NCI-H524 (cell line): ENCODE measurements at places on chromosomes 12 and 14.
A peak's percentile ranks its signal among the peaks of the same experiment; 100 is the strongest.

GRCh38 chr12:52915637-52916036 is 10.8 kb upstream of the KRT8 start:
- DNase-seq, result no peak

DNA sequence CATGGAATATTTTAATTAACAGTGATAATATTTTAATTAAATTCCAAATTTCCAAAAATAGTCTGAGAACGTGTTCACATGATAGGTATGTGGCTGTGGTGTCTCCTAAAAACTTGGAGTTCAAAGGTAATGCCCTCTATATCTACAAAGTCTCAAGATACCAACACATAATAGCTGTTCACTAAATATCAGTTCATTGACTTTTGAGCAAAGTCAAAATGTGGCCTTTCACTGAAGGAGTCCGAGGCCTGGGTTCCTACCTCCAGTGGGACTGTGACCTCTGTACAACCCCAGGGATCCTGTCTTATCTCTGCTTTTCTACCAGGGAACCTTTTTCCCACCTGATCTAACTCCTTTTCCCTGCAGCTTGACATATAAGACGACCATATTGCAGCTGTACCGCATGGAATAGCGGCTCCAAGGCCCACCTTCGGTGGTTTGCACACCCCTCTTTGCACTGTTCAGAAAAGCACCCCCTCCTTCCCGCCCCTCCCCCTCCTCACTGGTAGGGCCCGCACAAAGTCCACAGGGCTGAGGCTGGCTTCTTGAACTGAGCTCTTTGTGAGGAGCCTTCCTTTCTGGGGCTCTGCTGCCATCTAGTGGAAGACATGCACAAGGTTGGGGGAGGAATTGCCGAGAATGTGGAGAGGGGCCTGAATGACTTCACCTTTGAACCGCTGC is 3.1 kb downstream of the CCND2 start:
- DNase-seq, result peak; percentile 53

GRCh38 chr14:104735830-104736642 is 12.0 kb downstream of the ADSS1 start:
- DNase-seq, result no peak

DNA sequence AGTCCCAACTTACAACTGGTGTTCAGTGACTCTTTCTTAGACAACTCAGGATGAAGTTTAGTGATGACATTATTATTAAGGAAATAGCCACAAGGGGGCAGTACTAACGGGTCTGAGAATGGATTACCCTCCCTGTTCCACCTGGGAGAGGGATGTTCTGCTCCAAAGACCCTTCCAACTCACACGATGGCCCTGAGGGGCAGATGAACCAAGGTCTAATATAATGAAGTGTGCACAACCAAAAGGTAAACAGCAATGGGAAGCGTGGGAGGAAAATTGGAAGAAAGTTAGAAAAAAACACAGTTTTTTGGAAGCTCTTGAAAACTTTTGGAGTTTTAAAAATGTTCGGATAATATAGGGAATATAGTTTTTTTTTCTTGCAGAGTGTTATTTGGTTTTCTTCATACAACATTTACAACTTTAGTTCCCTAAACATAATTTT is 24.0 kb downstream of the FGF6 start:
- DNase-seq, result no peak

GRCh38 chr14:75689012-75689411 is 28.0 kb downstream of the TTLL5 start:
- no peak for DNase-seq

- peak; percentile 87 for DNase-seq
These were observed 1.5 kb upstream of the OTX2 start for GRCh38 chr14:56811593-56812363.

GRCh38 chr12:7092229-7092985 is at the start of gene C1R:
C1R (minus strand) TSS chr12:7092445; CDS start chr12:7092388, 57 bp downstream.
- peak; percentile 39 for DNase-seq

DNA sequence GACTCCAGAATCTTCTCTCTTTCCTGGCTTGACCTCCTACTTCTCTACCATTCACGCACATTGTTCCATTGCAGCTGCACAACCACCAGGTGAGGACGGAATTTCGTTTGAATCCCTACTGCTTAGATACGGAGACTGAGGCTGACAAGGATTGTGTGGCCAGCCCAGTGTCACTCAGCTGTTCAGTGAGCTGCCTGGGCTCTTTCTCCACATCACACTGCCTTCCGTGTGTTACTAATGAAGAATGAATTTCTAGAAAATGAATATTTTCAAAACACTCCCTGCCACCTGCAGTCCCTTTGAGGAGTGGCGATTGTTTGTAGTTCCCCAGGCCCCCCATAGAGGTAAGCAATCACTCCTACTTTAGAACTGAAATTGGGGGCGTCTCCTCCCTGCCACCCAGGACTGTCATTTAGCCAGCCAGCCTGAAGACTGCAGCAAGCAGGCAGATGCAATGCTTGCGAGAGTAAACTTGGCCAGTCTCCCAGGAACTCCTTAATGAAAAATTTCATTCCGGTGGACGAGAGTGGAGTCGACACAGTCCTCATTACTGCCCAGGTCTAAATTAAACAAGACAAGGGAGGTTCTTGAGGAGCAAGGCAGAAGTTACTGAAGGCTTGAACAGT is 239.7 kb downstream of the SLC41A2 start:
- DNase-seq, result no peak

DNA sequence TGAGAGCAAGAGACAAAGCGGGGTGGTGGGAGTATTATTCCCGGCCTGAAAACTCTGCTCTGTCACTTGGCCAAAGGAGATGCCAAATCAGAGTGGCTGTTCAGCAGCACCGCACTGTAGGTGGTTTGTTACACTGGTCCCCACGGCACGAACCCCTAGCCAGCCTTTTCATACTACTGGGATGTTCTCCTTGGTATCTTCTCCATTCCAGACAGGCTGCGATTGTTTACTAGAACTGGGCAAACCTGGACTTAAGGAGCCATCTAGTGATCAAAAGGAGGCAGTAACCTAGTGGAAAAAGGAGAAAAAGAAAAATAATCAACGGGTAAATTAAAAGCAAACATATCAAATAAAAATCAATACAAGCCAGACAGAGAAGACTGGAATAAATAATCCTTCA is 58.9 kb upstream of the TMTC2 start:
- no peak for DNase-seq

DNA sequence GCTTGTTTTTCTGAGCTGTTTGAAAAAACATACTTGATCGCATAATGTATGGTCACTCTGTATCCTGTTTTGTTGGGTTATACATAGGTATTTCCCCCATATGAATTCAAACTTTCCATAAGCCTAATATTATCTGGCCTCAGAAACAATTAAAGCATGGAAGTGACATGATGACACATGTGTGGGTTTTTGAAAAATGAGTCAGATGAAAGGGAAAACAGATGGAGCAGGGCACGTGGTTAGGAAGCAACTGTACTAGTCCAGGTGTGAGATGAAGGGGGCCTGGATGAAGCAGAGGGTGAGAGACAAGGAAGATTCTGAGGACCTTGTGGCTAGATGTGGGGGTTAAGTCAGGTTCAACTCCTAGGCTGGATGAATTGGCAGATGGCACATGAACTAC is 92.7 kb upstream of the DNM1L start:
- DNase-seq, result peak; percentile 67

DNA sequence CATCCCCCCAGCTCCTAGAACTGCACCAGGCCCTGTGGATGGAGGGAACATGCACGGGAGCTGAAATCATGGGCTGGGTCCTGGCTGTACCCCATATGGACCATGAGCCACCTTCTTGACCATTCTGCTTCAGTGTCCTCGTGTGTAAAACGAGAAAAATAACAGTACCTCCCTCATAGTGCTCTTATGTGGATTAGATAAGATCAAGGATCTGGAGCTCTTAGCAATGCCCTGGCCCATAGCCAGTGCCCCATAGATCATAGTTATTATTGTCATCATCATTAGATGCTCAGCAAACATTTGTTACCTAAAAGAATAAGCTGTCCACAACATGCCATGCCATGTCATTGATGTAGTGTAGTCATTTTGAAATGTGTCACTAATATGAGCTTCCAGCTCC is 71.3 kb downstream of the SYNE3 start:
- DNase-seq, result no peak

GRCh38 chr12:4024701-4025100 is 151.5 kb upstream of the PARP11 start:
- DNase-seq, result no peak

DNA sequence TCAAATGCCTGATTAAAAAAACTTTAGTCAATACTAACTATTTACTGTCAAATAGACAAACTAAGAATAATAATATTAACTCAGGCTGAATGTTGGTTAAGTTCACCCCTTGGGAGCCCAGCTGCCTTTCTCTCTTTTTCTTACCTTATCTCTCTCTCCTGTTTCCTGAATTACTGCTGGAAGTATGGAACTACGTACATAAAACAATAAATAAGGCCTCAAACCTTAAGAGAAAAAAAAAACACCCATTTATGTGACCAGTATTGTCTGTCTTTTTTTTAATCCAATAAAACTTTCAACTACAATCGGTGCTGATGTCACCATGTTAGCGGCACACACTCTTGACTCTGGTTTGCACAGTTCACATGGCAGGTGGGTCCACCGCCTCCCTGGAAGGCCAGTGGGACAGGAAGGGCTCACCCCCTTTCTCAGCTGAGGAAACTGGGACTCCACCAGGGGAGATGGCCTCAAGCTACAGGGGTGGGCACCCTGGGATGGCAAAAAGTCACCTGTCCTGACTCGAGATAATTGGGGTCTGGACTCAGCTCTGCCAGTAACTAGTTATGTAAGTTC is 21.3 kb downstream of the BCL11B start:
- DNase-seq, result no peak

DNA sequence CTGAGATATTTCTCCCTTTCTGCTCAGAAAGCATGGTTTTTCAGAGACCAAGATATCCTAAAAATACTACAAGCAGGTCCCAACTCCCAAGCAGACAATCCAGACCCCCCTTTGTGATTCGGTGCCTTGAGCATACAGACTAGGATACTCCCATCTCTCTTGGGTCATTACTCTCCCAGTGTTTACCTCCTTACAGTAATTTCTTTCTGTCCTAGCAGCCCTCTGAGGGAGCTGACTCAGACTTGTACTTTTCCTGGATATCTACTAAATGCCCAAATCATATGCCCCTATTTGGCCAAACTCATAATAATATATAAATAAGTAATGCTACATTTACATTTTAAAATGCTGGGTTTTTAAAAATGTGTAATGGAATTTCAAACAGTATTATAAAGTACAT is 355.6 kb downstream of the LRIG3 start:
- DNase-seq, result no peak

GRCh38 chr14:81137316-81137715 is 83.4 kb downstream of the GTF2A1 start:
- DNase-seq, result no peak

- DNase-seq, result peak; percentile 69
These were observed 470.9 kb upstream of the CCDC196 start for GRCh38 chr14:66015071-66015780.

GRCh38 chr14:94679937-94680861 is 68.0 kb downstream of the SERPINA3 start:
- no peak for DNase-seq

GRCh38 chr12:92860521-92860920 is 68.6 kb downstream of the EEA1 start:
- no peak for DNase-seq

- DNase-seq, result peak; percentile 29
These were observed 22.8 kb downstream of the RAB35 start for GRCh38 chr12:120093592-120094355.

DNA sequence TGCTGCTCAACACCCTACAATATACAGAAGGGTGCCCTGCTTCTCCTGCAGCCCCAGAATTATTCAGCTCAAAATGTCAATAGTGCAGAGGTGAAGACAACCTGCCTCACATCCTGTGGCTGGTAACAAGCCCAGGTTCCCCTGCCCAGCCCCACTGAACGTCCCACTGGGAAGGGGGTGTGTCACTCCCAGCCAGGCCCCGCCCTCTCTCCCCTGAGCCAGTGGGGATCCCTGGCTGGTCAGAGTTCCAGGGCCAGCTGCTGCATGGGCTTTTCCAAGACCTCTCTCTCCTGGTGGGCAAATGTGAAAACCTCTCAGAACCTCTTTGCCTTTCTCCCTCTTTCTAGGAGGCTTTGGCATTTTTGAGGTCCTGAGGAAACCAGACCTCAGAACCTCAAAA is 13.7 kb upstream of the LHX5 start:
- DNase-seq, result no peak

GRCh38 chr12:102740141-102740955 is 176.7 kb downstream of the PAH start:
- peak; percentile 52 for DNase-seq

DNA sequence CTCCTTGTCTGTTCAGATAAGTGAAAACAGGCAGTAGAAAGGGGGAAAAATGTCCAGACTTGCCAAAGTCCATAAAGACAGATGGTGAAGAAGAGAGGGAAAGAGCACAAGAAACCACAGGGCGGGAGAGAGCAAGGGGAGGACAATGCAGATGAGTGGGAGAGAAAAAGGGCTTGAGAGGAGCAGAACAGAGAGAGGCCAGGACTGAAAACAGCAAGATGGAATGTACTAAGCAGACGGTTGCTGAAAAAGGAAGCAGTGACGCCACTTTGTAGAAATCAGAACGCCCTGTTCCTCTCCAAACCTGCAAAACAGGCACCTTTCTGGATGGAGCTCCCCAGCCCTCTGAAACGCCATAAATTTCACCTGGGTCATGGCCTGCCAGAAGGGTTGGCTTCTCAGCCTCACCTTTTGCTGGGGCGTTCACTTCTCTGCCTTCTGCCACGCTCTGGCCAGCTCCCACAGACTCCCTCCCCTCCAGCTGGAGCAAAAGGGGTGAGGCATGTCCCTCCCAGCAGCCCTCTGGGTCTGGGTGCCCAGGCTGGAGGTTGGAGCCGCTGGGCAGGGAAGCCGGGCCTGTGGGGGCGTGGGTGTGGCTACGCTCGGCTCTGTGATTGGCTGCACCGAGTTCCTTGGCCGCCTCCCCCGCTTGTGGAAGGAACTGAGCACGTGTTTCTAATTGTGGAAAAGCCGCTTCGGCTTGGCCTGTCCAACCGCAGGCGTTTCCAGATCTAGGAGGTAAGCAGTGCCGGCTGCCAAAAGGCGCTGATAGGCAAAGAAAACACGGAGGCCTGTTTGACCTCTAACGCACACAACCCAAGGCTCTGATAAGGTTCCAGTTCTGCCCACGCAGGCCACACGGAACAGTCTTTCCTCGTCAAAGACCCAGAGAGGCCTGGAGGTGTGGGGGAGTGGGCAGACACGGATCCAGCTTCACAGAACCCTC is 29.3 kb downstream of the SLC7A8 start:
- no peak for DNase-seq

GRCh38 chr14:82720946-82721345 is 1187.3 kb upstream of the SEL1L start:
- no peak for DNase-seq

DNA sequence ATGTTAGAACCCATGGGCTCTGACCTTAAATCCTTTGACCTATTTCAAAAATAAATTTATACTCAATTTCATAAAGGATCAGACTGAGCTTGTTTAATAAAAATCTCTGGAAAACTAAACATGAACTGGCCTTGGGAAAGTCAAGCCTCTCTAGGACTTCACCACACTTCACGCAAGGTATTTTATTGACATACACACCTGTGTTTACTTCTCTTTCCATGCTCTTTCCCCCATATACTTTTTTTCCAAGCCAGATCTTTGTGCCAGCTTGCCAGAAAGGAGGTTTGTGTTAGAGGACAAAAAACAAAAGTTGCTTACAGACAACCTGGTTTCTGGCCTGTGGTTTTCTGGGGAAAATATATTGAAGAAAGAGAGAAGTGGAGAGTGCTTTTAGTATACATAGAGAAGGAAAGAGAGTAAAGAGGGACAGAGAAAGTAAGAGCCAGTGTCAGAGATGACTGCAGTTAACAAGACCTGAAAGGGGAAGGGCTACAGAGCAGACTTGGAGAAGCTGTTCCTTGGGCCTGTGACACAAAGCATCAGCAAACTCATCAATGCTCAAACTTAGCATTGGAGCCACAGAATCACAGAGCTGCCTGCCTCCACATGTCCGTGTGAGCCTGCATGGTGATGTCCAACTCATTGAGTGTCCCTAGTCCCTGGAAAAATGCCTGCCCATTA is 77.3 kb upstream of the TMTC2 start:
- no peak for DNase-seq
